ENCODE measurements at places on chromosomes 11 and 22.

GRCh38 chr11:118885319-118885718, 1.6 kb downstream of the CXCR5 start:
- DNase-seq = no peak

- no peak for DNase-seq
These were observed 63.1 kb upstream of the CCDC90B start for GRCh38 chr11:83349296-83349695.

DNA sequence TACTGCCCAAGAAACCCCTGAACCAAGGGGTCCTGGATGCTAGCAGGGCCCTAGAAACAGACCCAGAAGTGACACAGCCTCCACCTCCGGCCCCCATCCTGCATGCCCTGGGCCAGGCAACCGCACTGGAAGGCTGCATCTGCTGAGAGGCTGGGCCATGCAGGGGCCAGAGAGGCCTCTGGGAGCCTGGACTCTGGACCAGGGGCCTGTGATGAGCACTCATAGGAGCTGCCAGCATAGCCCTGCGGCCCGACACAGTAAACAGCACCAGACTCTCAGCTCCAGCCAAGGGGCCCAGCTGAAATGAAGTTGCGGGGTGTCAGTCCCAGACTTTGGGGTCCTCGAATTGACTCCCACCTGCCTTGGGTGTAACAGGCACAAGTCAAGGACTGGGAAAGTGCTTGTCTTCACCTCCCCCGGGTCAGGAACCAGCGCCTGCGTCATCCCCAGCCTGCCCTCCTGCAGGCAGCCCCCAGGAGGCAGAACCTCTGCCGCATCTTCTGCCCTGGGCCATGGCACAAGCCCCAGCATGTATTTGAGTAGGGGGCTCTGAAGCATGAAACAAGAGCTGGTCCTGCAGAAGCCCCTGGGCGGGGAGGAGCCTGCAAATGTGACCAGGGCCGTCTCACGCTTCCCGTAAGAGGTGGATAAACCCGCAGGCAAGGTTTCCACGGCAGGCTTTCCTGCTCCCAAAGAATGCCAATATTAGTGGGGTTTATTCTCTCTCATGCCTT, 25.2 kb upstream of the CCND1 start:
- DNase-seq = no peak

- no peak for DNase-seq
These were observed 5.7 kb upstream of the OR52K2 start for GRCh38 chr11:4443232-4443891.

DNA sequence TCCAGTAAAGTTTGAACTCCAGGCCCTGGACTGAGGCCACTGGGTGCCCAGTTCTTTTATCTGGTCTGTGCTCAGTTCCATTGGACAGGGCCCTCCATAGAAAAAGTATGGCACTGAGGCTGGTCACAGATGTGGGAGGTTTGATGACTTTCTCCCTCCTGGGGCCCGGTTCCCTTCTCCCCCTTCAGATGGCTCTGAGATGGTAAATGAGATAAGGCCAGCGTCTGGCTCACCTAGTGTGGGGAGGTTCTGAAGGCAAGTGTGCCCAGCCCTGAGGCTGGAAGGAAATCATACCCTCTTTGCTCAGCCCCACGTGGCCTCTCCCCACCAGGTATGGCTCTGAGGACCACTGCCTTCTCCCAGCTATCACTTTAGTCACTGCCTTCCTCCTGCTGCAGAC, 1.5 kb upstream of the CLDN5 start:
- no peak for DNase-seq

DNA sequence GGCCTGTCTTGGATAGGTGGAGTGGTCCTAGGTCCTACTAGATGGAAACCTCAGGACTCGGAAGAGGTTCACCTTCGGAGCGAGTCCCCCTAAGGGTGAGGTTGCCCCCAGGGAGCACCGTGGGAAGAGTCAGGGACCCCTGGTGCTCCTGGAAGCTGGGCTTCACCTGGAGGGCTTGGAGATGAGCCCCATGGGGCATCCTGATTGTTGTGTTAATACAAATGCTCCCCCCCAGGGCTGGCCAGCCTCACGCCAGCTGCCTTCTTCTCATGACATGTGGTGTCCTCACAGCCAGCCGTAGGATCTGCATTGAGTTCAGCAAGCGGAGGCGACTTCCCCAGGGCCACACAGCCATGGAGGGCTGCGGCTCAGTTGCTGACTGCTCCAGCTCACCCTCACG, 1487.5 kb downstream of the BRD1 start:
- DNase-seq = no peak

GRCh38 chr11:59145534-59145933, 2.9 kb downstream of the FAM111A start:
- no peak for DNase-seq

DNA sequence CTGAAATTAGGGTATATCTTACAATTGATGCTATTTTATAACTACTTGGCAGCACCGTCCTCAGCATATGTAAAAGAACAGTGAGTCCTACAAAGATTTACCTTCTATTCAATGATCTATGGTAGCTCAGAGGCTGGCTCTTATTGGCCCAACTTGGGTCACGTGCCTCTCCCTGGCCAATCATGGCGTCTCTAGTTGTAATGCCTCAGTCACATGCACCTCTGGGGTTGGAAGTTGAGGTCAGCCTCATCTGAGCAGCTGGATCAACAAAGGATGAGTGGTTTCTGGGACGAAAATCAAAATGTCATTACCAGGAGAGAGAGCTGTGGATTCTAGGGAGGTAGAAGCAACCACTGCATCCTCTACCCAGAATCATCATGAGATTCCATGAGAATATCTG, 22.9 kb upstream of the ASPHD2 start:
- no peak for DNase-seq

DNA sequence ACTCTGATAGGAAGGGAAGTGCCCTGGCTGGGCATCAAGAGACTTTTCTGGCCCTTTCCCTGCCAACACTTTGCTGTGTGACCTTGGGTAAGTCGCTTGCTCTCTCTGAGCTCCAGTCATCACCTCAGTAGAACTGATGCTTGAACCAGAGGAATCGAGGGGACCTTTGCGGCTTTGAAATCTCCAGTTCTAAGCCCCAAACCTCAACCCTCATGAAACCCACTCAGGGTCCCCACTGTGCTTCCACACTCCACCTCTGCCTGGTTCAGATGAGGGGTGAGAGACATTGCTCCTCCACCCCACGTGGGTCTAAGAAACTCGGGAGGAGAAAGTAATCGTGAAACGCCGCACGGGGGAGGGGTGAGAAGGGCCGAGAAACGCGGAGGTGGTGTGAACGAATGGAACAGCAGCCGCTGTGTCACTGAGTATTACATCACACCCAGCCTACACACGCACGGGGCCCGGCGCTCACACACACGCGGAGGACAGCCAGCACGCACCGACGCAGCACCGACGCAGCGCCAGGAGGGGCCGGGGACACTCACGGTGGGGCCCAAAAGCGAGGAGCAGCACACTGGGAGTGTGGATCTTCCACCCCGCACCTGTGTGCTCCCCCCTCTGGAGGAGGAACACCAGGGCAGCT, 4.3 kb downstream of the RTN4RL2 start:
- DNase-seq = no peak

DNA sequence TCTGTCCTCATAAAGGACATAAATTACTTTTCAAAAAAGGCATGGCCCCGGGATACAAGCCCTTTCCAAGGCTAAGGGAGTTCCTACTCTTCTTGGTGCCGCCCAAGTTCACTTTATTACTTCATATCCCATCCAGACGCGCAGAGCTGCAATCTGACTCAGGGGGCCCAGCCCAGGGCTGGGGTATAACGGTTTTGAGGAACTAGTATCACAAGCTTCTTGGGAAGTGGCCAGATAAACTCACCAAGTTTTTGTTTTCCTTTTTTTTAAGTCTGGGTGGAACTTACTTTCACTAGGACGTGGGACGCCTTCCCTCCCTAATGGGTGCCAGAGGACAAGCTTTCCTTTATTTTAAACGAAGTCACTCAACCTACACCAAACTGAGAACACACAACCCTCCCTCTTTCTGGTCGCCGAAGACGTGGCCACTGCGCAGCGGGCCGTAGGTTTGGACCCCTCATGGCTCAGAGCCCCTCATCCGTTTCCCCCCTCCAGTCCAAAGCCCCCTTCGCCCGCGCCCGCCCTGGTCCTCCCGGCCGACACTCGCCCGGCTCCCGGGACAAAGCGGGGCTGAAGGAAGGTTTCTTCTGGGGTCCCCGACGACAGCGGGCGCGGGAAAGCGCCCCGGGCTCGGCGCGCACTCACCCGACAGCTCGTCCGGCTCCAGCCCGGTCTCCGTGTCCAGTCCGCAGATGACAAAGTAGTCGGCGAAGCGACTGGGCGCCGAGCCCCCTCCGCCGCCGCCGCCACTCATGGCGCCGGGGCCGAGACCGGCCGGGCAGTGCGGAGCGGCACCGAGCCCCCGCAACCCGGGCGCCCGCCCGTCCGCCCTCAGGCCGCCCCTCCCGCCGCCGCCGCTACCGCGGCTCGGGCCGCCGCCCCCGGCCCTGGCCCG, 587 bp downstream of the DENND5A start:
- peak; percentile 38 for DNase-seq

- DNase-seq = no peak
These were observed 13.3 kb downstream of the CSNK1E start for GRCh38 chr22:38303974-38304373.

DNA sequence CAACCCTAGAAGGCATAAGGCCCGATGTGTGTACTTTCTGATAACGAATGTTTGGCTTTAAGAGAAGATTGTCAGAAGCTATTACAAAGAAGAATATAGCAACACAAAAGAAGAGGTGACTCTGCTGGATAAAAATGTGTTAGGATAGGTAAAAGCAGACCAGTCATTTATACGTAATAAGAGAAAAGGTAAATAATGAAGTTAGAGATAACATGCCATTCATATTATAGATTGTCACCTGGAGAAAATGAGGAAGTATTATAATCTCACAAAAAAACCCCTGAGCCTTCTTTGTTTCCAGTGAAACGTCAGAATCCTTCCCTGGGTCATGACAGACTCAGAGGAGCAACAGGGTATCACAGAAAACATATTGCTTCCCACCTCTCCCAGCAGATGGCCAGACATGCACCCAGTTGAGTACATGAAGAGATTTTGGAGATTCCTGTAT, 36.1 kb downstream of the PPFIA1 start:
- DNase-seq = no peak

GRCh38 chr11:35426351-35426750, 7.0 kb upstream of the SLC1A2 start:
- no peak for DNase-seq

GRCh38 chr11:34643311-34643710, 22.4 kb downstream of the EHF start:
- no peak for DNase-seq

DNA sequence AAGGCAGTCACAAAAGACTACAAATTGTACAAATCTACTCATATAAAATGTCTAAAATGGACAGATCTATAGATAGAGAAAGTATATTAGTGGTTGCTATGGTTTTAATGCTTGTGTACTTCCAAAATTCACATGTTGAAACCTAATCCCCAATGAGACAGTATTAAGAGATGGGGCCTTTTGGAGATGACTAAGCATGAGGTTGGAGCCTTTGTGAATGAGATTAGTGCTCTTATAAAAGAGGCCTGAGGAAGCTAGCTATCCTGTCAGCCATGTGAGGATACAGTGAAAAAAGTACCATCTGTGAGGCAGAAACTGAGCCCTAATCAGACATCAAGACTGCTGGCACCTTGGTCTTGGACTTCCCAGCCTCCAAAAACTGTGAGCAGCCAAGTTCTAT, 82.6 kb downstream of the CYP2R1 start:
- no peak for DNase-seq

GRCh38 chr22:20646415-20646814, 127.5 kb upstream of the SERPIND1 start:
- DNase-seq = no peak

DNA sequence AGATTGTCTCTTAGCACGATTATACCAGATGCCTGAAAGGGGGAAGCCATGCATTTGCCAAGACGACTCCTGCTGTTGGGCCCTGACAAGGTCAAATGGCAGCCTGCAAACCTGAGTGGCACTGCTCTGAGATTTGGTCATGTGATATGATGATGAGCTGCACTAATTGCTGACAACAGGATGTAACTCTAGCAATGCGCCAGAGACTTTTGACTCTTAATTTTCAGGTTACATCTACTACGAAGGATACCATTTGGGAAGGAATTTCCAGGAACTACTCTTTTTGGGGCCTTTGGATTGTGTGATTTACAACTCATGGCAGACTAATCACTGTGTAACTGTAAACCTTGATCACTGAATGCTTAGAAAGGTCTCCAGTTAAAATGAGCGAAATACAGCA, 13.1 kb downstream of the TREH start:
- DNase-seq = no peak

DNA sequence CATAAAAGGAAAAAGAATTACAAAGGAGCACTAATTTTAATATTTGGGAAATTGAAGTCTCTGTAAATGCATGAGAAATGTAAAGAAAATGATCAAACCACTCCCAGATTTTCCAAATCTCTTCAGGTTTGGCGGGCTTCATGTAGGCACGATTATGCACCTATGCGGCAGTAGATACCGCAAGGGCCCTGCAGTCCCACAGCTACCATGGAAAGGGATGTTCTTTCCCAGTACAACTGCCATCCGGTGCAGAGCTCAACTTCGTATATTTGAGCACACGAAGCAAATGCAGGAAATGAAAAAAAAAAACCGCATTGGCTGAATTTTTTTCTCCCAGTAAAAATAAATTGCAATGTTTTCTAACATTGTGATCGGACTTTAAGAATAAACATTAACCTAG, 1.4 kb downstream of the SLC17A6 start:
- no peak for DNase-seq

DNA sequence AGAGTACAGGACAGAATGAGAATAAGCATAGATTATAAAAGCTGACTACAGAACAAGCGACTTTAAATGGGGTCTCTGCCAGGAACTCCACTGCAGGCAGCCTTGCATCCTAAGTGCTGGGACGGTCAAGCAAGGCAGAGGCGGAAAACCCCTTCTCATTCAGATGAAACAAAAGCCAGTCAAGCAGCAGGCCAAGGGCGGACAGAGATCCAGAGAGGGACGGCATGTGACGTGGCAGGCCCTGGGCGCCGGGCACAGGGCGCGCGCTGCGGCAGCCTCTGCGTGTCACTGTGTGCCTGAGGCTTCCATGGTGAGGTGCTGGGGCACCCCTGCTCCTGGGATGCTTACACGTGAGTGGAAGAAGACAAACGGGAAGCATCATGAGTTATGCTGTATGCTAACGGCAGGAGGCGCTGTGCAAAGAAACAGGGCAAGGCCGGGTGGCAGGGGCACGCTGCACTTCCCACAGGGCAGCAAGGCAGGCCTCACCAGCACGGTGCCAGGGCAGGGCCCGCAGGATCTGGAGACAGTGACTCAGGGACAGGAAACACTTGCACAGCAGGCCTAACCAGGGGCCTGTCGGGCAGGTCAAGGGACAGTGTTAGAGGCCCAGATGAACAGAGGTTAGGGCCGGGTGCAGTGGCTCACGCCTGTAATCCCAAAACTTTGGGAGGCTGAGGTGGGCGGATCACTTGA, 6.2 kb downstream of the TOLLIP start:
- no peak for DNase-seq
